ENCODE measurements at places on chromosomes 4 and X.

DNA sequence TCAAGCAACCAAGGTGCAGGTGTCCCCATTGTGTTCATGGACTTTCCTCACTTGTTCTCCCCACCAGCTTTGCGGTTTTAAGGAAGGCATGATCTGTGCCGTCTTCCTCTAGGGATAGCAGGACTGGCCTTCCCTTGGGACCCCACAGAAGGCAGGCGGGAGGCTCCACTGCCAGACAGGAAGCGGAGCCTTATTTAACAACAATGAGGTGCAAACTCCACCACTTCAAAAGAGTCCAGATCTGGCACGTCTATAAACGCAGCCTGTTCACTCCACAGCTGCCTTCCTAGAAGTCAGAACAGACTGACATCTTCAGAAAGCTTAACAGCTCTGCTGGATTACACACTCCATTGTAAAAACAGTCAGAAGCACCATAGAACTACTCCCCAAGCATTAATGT is 1.7 kb upstream of the GPR143 start:
- DNase-seq = no peak

DNA sequence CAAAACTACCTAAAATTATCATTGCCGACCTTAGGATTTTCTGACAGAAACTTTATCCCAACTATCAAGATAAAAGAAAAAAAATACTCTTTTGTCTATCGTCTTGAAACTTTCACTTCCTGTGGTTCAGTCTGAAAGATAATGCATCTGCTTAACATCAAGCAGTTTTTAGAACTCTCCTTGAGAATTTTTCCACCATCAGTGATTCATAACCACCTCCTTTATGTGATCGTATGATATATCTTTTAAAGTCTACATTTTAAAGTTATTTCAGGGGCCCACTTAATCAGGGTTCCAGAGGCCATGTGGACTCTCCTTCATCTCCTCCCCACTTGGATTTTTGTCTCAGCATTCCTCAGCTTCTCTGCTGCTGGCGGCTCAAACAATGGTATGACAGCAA is 272.8 kb upstream of the TENM3 start:
- DNase-seq = no peak

GRCh38 chr4:156594624-156595023 is 377.0 kb downstream of the PDGFC start:
- DNase-seq = no peak

DNA sequence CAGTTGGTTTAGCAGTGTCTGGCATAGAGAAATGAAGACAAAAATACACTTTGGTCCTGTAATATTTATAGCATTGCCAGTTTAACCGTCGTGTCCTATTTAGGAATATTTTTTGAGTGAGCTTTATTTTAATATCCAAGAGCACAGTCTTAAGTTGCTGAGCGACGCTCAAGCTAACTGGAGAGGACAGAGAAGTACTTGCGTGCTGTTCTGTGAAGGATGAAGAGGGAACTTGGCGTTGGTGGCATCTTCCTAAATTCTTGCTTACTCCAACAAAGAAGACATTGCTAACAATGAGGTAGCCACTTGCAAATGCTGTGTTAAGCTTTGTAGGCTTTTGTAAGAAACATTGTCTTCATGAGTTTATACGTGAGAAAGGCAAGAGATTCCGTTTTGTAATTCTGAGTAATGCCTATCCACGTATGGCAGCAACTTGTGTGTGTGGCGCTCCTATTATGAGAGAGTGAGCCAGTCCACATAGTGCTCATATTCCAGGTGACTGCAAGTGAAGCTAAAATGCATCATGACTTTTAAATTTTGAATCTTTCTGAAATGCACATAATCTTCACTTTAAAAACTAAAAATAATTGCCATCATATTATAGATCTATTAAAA is 50.6 kb downstream of the SYNPO2 start:
- no peak for DNase-seq

Measured in glomerular endothelial cell (primary cell).